ENCODE measurements at places on chromosomes 12 and 14. TPM values are rescaled to one million over a fixed set of nuclear protein-coding genes. Genes with fewer than 3 reads are reported as not detected.
A peak's percentile ranks its signal among the peaks of the same experiment; 100 is the strongest.

GRCh38 chr14:104723651-104724406 is at the start of gene ADSS1:
Gene ADSS1, plus strand, starts transcription at chr14:104724229. Its CDS starts 42 bp downstream, at chr14:104724271.
- DNase-seq: no peak

GRCh38 chr12:67394550-67394949 is 125.4 kb downstream of the CAND1 start:
- DNase-seq: peak; percentile 25

The ACOT2 gene
- total RNA-seq: 39.4 TPM

The KRT75 gene
- not detected for total RNA-seq

DNA sequence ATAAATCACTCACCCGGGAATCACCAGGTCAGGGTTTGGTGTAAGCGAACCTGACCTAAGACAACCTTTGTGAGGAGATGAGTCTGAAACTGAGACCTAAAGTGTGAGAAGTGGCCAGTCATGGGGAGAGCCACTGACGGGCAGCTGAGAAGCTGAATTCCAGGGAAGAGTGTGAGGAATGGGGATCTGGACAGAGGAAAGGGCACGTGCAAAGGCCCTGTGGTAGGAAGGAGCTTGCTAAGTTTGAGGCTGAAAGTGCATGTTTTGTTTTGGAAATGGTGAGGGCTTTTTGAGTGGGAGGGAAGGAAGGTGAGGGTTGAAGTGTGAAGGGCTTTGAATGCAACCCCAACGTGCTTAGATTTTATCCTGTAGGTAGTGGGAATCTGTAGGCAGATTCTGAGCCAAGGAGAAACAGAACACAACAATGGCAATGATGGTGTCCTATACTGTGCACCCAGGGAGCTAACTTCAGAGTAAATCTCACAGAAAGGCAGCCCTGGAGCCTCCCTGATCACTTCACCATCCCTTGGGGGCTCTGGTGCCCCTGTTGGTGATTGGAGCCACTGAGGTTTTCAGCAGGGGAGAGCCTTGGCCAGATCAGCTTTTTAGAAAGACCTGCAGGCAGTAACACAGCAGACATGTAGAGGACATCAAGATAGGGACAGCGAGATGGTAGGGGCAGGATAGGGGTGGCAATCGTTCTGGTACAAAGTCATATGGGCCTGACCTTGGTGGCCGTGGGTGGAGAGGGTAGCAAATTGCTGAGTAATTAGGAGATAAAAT is 37.5 kb upstream of the CHGA start:
- DNase-seq: no peak
